ENCODE measurements at places on chromosomes 3 and 15. TPM values are rescaled to one million over a fixed set of nuclear protein-coding genes. Genes with fewer than 3 reads are reported as not detected.

GRCh38 chr15:70477750-70478250, 285.6 kb downstream of the UACA start:
- DNase-seq: no peak

Gene KLHL6
- polyA plus RNA-seq: 1.2 TPM

DNA sequence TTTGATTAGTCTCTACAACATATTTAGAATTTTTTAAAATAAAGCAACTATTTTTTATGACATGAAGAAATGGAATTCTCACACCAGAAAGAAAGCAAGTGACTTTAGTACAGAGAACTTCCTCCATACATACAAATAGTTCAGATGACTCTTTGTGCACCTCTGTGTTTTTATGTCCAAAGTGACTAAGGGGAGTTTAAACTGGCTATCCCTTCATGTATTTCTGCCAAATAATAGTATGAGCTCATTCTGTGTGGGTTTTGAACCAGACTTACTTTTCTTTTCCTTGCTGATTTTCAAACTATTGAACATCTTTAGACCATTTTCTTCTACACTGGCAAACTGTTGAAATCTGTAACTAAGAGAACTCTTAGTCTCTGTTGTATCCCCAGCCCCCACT, 196.3 kb downstream of the EPHA3 start:
- DNase-seq: no peak

GRCh38 chr3:87508921-87509320, 232.5 kb upstream of the POU1F1 start:
- no peak for DNase-seq

Gene RBP2
- 0.30 TPM for polyA plus RNA-seq
